NCI-H2081 treated with DMSO at 0.1 percent for 48 hours (cell line): ENCODE measurements at places on chromosomes 16 and 17.

- no peak for DNase-seq
Observed at GRCh38 chr16:9798474-9798873, 383.8 kb downstream of the GRIN2A start.

DNA sequence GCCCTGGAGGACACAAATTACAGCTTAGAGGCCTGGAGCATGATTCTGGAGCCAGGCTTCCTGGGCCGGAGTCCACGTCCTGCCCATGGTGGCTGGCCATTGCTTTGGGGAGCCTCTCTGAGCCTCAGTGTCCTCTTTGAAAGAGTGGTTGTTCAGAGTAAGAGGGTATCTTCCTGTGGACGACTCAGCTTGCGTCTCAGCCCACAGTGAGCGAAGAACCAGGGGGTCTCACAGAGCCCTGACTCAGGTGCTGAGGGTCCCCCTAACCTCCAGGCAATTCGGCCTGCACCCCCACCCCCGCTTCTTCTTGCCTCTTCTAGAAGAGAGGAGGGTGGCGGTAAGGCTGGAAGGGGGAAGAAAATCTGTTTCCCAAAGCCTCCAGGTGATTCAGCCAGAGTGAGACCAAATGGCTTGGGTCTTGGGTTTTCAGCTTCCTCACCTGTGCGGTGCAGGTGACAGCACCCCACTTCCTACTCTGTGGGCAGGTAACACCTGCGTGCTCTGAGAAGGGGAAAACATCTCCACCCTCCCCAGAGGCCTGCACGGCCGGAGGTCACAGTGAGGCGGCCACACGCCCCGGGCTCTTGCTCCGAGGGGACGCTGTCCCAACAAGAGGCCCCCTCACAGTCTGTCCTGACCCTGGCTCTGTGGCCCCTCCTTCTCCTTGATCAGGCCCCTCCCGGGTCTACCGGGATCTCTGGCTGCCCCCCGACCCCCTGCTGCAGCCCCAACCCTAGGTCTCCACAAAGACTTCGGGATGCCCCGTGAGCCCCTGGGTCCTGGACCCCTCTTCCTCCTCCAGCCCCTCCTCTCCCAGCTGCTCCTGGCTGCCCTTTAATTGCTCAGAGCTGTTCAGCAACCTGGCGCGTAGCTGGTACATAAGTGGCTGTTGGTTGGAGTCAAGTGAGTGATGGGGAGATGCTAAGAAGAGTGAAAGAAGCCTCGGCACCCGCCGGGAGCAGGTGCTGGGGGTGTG is 119.2 kb downstream of the METRNL start:
- DNase-seq = no peak

GRCh38 chr17:39835038-39835786 is 28.9 kb downstream of the IKZF3 start:
- no peak for DNase-seq

DNA sequence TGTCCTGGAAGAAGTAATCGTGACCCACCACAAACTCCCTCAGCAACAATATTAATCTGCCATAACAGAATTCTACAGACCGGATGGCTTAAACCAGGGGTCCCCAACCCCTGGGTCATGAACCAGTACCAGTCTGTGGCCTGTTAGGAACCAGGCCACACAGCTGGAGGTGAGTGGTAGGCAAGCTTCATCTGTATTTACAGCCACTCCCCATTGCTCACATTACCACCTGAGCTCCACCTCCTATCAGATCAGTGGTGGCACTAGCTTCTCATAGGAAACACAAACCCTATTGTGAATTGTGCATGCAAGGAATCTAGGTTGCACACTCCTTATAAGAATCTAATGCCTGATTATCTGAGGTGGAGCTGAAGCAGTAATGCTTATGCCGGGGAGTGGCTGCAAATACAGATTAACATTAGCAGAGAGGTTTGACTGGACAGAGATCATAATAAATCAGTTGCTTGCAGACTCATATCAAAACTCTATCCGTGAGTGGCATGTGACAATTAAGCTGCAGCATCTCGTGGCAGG is 74.5 kb downstream of the NOG start:
- DNase-seq = no peak

DNA sequence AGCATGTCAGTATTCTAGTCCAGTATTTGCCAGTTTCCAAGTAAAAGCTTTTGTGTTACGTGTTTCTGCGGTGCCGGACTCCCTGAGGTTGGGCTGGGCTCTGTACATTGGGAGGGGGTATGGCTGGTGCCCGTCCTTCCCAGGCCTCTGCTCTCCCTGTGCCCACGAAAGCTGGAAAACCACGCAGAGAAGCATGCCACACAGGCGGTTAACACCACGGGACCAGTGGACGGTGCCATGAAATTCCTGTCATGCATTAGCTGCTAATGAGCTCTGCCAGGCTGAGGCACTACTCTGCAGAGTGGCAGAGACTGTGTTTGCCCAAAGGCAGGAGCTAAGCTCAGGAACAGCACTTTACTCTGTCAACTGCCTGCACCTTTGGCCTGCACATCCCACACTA is 8.1 kb downstream of the SMIM5 start:
- DNase-seq = no peak
